ENCODE measurements at places on chromosomes 7 and 10. TPM values are rescaled to one million over a fixed set of nuclear protein-coding genes. Genes with fewer than 3 reads are reported as not detected.

Gene OR2A12
- total RNA-seq = not detected

Gene PON3
- 0.62 TPM for total RNA-seq

Gene KLLN
- 0.52 TPM for total RNA-seq

Gene CYCS
- 217 TPM for total RNA-seq

Gene SUN3
- not detected for total RNA-seq

Gene PON2
- 24.1 TPM for total RNA-seq

Gene SPDYE6
- total RNA-seq = not detected

DNA sequence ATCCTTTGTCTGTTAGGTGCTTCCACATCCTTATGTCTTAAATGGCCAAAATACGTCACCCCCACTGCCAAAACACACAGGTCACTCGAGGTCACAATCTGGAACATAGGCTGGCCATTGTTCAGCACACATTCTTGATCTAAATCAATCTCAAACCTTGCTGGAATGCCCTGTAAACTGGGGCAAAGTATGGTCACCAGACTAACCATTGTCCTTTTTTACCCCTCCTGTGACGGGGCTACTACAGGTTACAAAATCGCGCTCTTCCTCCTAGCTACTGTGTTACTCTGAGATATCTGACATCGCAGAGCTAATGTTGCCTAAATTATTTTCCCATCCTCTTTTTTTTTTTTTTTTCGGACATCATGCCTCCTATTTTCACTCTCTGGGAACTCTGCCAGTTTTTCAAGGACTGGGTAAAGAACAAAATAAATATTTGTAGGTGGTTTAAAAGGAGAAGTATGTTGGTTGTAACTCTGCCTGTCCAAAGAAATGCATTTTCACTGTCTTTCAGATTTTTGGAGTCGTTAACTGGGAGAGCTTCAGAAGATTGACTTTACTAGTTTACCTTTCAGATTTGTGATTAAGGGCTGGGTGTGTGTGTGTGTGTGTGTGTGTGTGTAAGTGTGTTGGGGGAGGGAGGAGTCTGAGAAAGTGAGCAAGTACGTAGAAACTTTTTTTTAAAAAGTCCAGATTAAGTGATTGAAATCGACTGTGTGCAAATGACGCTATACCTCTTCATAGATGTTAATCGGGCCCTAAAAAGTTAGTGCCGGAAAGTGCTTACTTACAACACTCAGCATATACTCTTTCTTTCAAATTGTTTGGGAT lies 942 bp upstream of the KIAA1217 start:
- peaks cover 7% of the 10 kb centered on the region for H3K36me3 ChIP-seq
- DNase-seq = no peak
- H3K4me3 ChIP-seq = peak overlapping the region; percentile 84
- peak overlapping the region; percentile 61 for H3K27ac ChIP-seq
- no peaks in the 10 kb centered on the region for H3K27me3 ChIP-seq
- H3K4me1 ChIP-seq = peaks cover 56% of the 10 kb centered on the region

DNA sequence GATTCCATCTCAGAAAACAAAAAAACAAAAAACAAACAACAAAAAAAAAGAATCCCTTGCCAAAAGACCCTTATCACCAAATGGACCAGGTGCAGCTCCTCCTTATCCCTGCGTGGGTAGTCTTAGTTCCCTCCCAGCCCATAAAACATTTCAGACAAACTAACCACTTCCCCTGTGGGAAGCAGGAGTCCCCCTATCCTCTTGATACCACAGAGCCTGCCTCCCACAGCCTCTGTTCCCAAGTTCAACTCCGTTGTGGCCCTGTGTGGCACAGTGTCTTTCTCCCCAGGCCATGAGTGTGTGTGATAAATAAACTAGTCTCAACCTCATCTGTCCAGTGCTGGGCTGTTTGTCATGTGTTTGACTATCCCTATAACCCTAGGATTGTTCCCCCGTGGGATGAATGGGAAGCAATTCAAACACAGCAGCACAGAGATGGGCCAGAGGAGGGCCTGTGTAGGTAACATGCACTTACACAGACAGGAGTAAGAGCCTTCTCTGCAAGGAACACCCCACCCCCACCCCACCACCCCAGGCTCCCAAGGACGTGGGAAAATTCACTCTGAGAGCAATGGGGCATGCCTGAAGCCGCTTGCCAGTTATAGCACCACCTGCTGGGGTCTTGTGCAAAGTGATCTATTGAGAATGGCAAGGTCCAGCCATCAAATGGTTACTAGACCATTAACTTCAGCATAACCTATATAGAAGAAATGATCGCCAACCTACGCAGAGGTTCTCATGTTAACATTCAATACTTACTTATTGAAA lies 147.1 kb upstream of the GHITM start:
- H3K27me3 ChIP-seq = no peaks in the 10 kb centered on the region
- no peak overlapping the region for H3K4me3 ChIP-seq
- 0 out of 2 replicates have a peak overlapping the region, but pooled peaks have one; percentile 51 for H3K27ac ChIP-seq
- DNase-seq = peak; percentile 66
- H3K36me3 ChIP-seq = no peaks in the 10 kb centered on the region

GRCh38 chr10:132676193-132676891 lies 109.6 kb downstream of the NKX6-2 start:
- H3K27ac ChIP-seq = no peak overlapping the region
- DNase-seq = peak; percentile 8
- peaks cover 22% of the 10 kb centered on the region for H3K36me3 ChIP-seq
- no peak overlapping the region for H3K4me3 ChIP-seq
- no peaks in the 10 kb centered on the region for H3K4me1 ChIP-seq

GRCh38 chr10:69272624-69273023 lies 5.7 kb upstream of the HK1 start:
- DNase-seq = no peak
- H3K27ac ChIP-seq = no peak overlapping the region
- no peaks in the 10 kb centered on the region for H3K4me1 ChIP-seq
- H3K27me3 ChIP-seq = no peaks in the 10 kb centered on the region
- H3K4me3 ChIP-seq = no peak overlapping the region

DNA sequence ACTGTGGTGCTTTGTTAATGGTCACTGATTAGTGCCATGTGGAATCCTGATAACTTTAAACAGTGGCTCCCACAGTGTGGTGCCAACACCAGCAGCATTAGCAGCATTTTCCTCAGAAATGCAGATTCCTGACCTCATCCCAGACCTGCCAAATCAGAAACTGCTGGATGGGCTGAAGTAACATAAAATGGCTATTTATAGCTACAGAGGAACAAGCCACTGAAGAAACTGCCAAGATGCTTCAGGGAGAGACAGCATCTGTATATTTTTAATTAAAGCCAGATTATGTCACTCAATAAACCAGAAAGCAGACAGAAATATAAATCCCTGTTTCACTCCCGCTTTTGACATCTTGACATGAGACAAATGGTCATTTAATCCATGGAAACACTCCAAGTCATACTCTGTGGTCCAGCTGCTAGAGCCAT lies 178.5 kb downstream of the AMPH start:
- DNase-seq = no peak
- H3K4me1 ChIP-seq = peaks cover 7% of the 10 kb centered on the region
- no peaks in the 10 kb centered on the region for H3K36me3 ChIP-seq
- no peaks in the 10 kb centered on the region for H3K27me3 ChIP-seq

DNA sequence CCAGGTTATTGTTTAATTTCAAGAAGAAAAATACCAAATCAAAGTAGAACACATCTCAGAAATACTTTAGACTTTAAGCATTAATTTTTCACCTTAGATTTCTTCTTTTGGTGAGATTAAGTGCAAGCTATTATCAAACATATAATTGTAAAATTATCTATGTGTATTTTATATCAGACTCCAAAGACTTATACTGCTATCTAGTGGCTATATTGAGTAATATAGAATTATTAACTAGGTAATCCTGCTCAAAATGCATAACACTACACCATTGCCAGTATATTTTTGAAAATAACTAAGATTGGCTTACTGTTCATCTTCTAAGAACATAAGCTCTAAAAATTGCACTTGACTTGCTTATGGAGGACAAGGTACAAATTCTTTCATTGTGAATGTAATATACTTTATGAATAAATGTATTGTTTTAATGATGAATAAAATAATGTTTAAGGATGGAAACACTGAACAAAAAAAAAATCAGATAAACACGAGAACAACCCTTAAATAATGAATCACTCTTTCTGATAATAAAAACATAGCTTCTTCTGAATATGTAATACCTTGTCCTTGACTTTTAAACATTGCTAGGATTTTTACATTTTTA lies 86.7 kb upstream of the GNAI1 start:
- H3K4me3 ChIP-seq = no peak overlapping the region
- no peak for DNase-seq
- peaks cover 21% of the 10 kb centered on the region for H3K36me3 ChIP-seq

DNA sequence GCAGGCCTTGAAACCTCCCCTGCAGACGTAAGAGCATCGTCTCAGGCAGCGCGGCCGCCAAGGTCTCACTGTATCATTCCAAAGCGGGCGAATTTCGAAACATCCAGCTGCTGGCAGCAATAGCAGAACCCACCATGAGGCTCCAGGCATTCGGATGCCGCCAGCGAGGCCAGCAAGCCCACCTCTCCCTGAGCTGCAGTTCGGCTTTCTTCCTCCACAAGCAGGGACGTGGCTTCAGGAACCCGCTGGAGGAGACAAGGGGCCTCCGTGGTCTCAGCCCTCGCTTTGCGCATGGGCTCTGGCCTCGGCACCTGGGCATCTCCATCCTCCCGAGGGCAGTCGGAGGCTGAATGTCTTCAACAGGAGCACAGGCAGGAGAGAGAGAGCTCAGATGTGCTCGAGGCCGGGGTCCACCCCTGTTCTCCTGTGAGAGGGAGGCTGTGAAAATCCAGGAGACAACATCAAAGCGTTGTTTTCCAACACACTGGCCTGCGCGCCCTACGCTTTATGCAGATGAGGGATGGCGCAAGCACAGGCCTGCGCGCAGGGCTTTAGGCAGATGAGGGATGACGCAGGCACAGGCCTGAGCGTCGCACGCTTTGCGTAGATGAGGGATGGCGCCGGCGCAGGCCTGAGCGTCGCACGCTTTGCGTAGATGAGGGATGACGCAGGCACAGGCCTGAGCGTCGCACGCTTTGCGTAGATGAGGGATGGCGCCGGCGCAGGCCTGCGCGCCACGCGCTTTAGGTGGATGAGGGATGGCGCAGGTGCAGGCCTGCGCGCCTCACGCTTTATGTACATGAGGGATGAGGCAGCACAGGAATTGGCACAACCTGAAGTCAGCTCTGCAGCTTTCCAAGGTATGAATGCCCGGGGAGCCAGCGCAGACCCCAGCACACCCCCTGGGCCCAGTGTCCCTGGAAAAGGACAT lies 103.2 kb downstream of the WDR37 start:
- peaks cover 4% of the 10 kb centered on the region for H3K27me3 ChIP-seq
- H3K27ac ChIP-seq = no peak overlapping the region
- no peak for DNase-seq
- no peaks in the 10 kb centered on the region for H3K36me3 ChIP-seq
- H3K4me1 ChIP-seq = no peaks in the 10 kb centered on the region

DNA sequence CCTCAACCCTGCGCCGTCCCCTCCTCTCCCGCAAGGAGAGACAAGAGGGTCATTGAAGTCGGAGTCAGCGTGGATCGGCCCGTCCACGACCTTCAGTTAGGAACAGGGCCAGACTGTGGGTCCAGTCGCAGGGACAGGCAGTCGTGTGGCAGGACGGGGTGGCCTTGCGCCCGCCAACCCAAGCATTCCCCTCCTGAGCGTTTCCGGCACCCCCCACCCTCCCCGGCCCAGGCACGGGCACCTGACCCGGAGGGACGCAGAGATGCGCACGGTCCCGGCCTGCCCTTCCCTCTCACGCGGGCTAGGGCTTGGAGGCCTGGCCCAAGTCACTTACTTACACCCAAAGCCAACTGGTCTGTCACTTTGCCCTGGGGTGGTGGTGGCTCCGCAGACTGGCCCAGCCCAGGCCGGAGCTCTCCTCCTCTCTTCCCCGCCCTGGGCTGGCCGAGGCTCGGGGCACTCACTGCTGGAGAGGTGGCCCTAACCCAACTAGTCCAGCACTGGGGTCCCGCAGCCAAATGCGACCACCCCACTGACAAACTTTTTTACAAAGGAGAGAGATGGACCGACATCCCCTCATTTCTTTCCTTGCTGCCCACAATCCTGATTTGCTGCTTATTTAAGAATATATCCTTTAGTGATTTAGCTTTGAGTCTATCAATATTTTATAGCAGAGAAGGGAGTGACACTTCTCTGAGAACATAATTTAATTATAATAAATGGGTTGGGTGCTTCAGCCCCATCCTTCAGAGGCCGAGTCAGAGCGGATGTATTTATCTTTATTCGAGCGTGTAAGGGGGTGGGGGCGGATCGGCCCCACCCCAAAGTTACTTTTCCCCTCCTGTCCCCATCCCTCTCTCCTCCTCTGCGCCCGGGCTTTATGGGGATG lies 1.2 kb upstream of the UNCX start:
- no peak overlapping the region for H3K27ac ChIP-seq
- peak; percentile 54 for DNase-seq
- peak overlapping the region; percentile 44 for H3K4me3 ChIP-seq

- no peak overlapping the region for H3K4me3 ChIP-seq
- no peak overlapping the region for H3K27ac ChIP-seq
- no peaks in the 10 kb centered on the region for H3K27me3 ChIP-seq
These were observed 182.9 kb downstream of the BMPER start for GRCh38 chr7:34087892-34088891.

GRCh38 chr7:143384148-143384547 lies 3.0 kb downstream of the ZYX start:
- H3K27ac ChIP-seq = no peak overlapping the region
- H3K27me3 ChIP-seq = no peaks in the 10 kb centered on the region
- H3K4me1 ChIP-seq = peaks cover 20% of the 10 kb centered on the region
- H3K4me3 ChIP-seq = no peak overlapping the region

DNA sequence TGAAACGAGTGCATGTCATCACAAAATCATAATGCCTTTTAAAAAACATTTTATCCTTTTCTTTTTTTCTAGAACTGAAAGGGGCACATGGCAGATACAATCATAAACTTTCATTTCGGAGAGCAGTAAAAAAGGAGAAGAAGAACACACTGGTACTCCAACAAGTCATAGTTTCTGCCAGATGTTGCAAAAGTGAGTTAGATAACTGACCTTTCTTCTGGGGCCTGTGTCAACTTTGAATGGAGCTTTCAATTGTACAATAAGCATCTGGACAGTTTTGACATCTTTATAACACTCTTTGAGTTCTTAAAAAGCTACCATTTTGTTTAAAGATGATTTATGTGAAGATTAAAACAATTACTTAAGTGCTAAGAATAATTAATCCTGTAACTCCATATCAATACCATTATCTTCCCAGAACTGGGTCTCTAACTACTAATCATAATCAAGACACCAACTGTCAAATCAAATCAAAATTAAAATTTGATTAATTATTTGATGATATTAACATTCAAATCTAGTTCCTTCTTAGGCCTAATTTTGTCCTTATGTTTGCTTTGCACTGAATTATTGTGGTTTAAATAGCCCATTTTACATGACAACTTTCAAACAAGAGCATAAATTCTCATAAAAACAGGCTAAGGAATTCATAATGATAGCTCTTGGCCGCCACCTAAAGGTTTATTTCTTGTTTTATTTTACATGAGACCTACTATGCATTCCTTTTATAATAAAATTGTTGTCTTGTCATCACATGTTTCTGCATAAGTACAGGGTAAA lies 19.5 kb upstream of the ITGB8 start:
- no peak overlapping the region for H3K27ac ChIP-seq
- peaks cover 9% of the 10 kb centered on the region for H3K27me3 ChIP-seq
- peaks cover 30% of the 10 kb centered on the region for H3K4me1 ChIP-seq
- H3K4me3 ChIP-seq = no peak overlapping the region
- no peak for DNase-seq
- no peaks in the 10 kb centered on the region for H3K36me3 ChIP-seq

GRCh38 chr10:132752378-132752777 lies 33.6 kb downstream of the NKX6-2 start:
- H3K4me3 ChIP-seq = no peak overlapping the region
- H3K27ac ChIP-seq = no peak overlapping the region
- peaks cover 16% of the 10 kb centered on the region for H3K36me3 ChIP-seq
- peaks cover 5% of the 10 kb centered on the region for H3K4me1 ChIP-seq
